EH (cell line): ENCODE measurements at places on chromosomes 1 and 21.

DNA sequence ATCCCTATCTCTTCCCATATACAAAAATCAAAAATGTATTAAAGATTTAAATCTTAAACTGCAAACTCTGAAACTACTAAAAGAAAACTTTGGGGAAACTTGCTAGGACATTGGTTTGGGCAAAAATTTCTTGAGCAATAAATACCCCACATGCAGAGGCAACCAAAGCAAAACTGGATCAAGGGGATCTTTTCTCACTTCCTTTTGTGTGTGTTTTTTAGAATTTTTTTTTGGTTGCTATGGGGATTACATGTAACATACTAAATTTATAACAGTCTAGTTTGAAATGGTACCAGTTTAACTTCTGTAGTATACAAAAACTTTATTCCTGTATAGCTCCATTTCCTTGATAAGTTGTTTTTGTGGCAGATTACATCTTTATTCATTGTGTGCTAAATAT lies 16.8 kb downstream of the MAST2 start:
- no peak for DNase-seq

- peak; percentile 54 for DNase-seq
These were observed 91.8 kb upstream of the NGF start for GRCh38 chr1:115429884-115430283.

DNA sequence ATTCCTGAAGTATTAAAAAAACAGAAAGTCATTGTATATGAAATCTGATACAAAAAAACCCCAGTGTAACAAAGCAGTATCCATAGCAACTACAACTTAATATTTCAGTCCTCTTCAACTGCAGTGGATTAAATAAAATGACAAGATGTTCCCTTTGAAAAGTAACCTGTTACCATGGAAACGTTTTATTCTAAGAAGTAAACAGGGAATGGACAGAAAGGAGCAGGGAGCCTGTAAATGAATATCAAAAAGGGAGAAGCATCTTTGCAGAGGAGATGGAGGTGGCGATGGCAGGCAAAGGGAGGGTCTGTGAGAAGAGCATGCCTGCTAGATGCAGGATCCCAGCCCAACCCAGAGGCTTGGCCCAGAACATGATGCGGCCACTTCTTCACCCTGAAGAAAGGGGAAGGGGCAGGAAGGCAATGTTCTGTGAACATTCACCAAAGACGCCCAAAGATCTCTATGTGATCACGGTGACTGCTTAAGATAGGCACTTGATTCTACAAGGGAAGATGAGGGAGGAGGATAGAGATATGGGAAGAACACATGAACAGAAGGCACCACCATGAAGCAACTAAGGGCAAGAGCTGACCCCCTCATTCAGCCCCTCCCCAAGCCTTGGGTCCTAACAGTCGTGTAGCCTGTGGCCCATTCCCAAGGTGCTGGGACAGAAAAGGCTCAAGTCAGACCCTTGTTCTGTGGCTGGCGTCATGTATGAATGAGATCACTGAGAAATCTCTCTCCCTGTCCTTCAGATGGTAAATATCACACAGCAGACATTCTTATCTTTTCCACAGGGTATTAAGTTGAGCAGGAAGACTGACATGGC lies 200.0 kb downstream of the SLC45A1 start:
- DNase-seq, result peak; percentile 42

- no peak for DNase-seq
These were observed 630.0 kb upstream of the RGS18 start for GRCh38 chr1:191528275-191528674.

DNA sequence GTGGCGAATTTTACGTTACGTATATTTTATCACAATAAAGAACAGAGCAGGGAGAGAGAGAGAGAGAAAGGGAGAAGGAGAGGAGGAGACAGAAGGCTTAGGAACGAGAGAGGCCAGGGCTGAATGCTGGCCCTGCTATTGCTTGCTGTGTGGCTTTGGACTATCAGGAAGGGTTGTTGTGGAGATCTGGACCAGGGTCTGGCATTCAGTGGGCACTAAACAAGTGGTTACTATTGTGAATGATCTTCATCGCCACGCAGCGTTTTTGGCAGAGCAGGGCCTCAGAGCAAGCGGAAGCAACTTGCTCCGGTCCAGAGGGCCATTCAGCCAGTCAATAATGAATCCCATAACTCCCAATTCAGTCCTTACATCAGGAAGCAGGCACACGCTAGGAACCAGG lies 26.4 kb downstream of the PIK3C2B start:
- DNase-seq, result no peak

DNA sequence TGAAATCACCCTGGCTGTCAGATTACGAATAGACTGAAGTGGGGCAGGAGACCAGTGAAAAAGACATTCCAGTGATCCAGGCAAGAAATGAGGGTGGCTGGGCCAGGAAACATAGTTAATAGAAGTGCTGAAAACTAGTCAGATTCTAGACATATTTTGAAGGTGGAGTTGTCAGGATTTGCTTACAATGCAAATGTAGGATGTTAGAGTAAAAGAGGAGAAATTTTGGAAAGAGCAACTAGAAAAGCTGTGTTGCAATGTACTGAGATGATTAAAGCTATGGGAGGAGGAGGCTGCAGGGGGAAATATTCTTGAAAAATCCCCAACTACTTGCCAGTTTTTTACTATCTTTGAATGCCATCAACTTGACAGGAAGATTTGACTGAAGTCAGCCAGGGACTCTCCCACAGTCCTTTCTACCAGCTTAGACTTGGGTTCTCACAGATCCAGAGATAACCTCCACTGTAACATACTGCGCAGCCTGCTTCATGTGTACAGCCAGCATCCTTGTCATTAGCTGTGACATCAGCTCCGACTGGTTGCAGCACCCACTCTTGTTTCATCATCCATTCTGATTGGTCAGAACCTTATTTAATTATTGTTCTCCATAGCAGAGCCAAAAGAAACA lies 109.7 kb downstream of the TSEN15 start:
- peak; percentile 95 for DNase-seq

GRCh38 chr1:76950306-76950705 lies 83.0 kb downstream of the ST6GALNAC5 start:
- DNase-seq, result peak; percentile 81

GRCh38 chr1:119687434-119688079 lies 24.2 kb upstream of the PHGDH start:
- DNase-seq, result no peak

DNA sequence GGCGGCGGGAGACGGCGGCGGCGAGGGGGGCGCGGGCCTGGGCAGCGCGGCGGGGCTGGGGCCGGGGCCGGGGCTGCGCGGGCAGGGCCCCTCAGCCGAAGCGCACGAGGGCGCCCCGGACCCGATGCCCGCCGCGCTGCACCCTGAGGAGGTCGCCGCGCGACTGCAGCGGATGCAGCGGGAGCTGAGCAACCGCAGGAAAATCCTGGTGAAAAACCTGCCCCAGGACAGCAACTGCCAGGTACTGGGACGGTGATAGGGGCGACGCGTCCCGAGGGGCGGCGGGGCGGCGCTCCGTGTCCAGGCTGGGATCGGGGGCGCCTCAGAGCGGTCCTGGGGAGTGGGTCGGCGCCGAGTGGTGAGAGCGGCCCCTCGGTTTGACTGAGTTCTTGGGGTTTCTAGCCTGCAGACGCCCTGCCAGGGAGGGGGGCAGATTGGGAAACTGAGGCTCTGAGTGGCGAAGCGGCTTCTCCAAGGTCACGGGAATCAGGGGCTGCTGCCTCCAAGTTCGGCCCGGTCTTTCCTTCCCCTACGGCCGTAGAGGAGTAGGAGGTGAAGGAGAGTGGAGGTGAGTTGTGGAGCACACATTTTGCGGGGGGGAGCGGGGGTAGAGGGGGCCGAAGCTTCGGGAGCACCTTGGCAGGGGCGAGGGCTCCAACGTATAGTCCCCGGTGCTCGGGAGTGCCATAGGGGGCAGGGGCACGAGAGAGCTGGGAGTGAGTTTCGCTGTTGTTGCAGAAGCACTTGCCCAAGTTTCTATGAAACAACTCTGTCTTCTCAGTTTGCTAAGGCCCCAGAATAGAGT lies 508 bp downstream of the RAVER2 start:
- DNase-seq, result peak; percentile 24

DNA sequence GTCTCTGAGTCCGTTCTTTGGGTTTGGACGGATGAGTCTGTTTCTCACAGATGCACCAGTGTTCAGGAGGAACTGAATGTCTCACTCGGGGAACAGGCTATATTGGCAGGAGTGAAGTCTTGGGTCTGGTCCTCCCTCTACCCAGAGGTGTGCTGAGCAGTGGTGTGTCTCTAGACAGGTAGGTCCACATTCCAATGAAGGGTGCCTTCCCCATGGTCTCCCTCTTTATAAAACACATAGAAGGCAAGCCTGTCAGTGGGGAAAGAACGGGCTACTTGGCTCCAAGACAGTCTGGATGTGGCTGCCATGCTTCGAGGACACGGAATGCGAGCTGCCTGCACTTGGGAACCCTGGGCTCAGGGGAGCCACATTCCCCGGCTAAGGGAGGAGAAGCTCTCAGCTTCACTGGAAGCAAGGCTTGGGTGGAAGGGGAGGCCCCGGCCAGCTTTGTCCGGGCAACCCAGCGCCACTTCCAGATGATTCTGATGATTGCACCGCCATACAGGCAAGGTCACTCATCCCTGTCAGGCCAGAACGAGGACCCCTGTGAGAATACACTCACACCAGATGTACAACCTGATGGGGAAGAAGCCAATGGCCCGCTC lies 29.7 kb upstream of the RIPK4 start:
- no peak for DNase-seq

- no peak for DNase-seq
These were observed 14.9 kb downstream of the SLC26A9 start for GRCh38 chr1:205928317-205928716.

DNA sequence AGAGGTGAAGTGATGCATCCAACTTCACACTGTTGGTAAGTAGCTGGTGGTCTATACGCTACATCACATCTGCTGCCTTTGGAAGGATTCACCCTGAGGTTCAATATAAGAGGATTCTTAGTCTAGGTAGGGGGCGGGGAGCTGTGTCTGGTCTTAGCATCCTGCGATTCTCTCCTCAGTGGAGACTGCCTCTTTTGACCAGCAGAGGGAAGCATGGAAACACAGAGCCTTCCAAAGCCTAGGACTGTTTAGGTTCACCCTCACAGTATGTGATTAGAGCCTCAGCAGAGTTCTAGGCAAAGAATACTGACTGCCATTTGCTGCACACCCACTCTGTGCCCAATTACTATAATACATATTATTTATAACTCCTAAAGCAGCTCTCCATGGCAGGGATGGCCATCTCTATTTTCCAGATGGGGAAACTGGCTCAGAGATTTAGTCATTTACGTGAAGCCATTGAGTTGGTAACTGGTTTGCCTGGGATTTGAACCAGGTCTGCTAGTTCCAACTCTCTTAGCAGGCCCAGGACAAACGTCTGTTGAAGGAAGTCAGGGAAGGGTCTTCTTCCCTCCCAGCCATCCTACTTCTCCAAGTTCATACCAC lies 28.9 kb upstream of the EFCAB14 start:
- DNase-seq, result peak; percentile 58

- peak; percentile 47 for DNase-seq
These were observed 800 bp downstream of the HIPK1 start for GRCh38 chr1:113929750-113930498.

- DNase-seq, result no peak
These were observed 66.4 kb upstream of the SOD1 start for GRCh38 chr21:31592963-31593560.

DNA sequence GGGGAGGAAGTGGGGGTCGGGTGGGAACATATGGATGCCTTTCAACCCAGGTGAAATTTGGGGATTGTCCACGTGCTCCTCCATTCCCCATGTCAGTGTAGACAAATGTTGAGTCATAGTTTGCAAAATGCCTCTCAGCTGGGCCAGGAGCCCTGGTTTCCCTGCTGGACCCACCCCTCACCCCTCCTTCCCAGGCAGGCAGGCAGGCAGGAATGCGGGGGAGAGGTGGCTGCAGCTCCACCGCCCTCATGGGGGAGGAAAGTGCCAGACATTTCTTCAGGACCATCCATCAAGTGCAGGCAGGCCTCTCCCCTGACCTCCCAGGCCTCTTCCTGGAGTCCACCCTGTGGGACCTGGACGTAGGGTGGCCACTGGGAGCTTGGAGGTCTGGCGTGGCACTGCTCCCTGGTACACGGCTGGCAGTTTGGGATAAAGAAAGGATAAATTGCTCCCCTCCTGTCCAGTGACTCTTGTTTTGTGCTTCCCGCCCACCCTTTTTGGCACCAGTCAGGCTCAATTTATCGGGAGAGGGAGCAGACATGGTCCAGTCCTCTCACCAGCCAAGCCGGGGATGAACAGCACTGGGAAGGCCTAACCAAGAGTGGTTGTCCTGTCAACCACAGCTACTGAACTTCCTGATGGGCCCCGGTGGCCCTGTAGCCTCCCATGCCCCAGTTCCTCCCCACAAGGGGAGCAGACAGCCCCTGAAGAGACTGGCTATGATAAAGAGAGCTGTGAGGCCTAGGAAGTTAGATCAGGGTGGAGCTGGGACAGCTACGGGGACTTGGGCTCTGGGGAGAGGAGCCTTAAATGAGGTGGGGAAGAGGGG lies 18.9 kb downstream of the NPR1 start:
- no peak for DNase-seq

- no peak for DNase-seq
These were observed 181.9 kb downstream of the CYYR1 start for GRCh38 chr21:26391166-26391565.

GRCh38 chr1:103953386-103953785 lies 203.7 kb downstream of the AMY1C start:
- no peak for DNase-seq

- DNase-seq, result no peak
These were observed 469.3 kb downstream of the LTN1 start for GRCh38 chr21:28523367-28523766.

DNA sequence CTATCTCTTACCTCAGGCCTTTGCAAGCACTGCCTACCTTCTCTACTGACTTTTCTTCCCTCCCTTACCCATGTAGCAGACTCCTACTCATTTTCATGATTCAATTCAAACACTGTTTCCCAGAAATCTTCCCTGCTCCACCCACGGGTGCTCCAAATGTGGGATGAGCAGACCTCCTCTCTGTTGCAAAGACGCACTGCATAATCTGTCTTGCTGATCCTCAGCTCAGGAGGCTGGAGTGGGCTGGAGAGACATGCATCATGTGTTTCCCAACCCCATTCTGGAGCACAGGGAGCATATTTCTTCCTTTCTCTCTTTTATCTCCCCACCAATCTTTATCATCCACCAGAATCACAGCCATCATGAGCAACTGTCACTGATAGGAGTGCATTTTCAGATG lies 459.9 kb upstream of the NFIA start:
- no peak for DNase-seq
